GM23248 (cell line): ENCODE measurements at places on chromosomes 16 and 17. TPM values are rescaled to one million over a fixed set of nuclear protein-coding genes. Genes with fewer than 3 reads are reported as not detected.
A peak's percentile ranks its signal among the peaks of the same experiment; 100 is the strongest.

GRCh38 chr16:55502801-55503366 lies 6.0 kb upstream of the LPCAT2 start:
- peaks cover 50% of the 10 kb centered on the region for H3K4me1 ChIP-seq
- H3K27ac ChIP-seq, result peak overlapping the region; percentile 96
- no peak overlapping the region for H3K4me3 ChIP-seq
- no peaks in the 10 kb centered on the region for H3K27me3 ChIP-seq
- DNase-seq, result peak; percentile 40
- H3K36me3 ChIP-seq, result peaks cover 76% of the 10 kb centered on the region

The NLRC3 gene
- total RNA-seq, result not detected in 2 replicates

The NLRC5 gene
- total RNA-seq, result 17.1 and 23.8 TPM in 2 replicates

- H3K4me3 ChIP-seq, result no peak overlapping the region
- H3K4me1 ChIP-seq, result peaks cover 9% of the 10 kb centered on the region; the same call in 1 of the 2 replicates
- no peaks in the 10 kb centered on the region for H3K27me3 ChIP-seq
- no peak overlapping the region for H3K27ac ChIP-seq
Observed at GRCh38 chr17:27980043-27980442, 62.4 kb upstream of the NLK start.

The SLC35G6 gene
- total RNA-seq, result not detected in 2 replicates

The UBTF gene
- 61.1 and 62.3 TPM in 2 replicates for total RNA-seq

DNA sequence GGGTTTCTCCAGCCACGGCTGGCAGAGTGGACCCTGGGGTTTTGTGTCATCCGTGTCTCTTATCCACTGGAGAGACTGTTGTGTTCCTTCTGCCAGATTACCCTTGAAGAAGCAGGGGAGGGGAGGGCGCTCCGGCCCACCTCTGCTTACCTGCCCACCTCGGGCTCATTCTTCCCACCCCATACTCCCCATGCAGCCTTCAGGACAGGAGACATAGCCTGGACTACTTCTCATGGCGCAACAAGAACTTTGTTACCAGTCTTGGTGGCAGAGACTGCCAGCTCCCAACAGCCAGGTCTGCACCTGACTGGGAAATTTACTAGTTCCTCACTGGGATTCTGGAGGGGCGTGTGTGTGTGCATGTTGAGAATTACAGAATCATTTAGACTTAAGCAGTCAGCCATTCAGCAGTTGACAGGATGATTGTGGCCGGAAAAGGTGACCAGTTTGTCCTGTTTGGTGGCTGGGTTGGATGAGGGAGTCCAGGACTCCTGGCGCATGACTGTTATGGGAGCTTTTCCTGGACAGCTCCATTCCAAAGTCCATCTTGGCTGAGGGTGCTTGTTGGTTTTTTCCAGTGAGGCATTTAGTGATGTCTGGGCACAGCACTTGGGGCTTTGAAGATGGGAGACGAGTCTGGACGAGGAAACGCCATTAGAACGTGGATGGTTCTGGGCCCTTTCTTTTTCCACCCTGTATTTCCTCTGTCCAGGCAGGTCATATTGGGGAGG lies 8.7 kb downstream of the GSE1 start:
- H3K4me3 ChIP-seq, result no peak overlapping the region
- no peak overlapping the region for H3K27ac ChIP-seq
- no peaks in the 10 kb centered on the region for H3K4me1 ChIP-seq
- H3K27me3 ChIP-seq, result no peaks in the 10 kb centered on the region
- DNase-seq, result no peak

The KRTAP1-5 gene
- 49.2 and 64.1 TPM in 2 replicates for total RNA-seq

- H3K36me3 ChIP-seq, result no peaks in the 10 kb centered on the region
- no peak overlapping the region for H3K4me3 ChIP-seq
- no peaks in the 10 kb centered on the region for H3K27me3 ChIP-seq
- H3K4me1 ChIP-seq, result no peaks in the 10 kb centered on the region
Observed at GRCh38 chr16:28218109-28218508, 6.3 kb upstream of the XPO6 start.

DNA sequence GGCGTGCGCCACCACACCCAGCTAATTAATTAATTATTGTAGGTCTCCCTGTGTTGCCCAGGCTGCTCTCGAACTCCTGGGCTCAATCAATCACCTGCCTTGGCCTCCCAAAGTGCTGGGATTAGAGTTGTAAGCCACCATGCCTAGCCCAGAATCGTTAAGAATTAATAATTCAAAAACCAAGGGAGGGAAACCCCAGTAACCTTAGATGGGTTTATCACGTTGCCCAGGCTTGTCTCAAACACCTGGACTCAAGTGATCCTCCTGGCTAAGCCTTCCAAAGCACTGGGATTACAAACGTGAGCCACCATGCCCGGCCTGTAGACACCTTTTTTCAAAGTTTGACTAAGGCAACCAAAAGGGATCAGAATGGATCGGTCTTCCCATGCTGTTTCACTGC lies 21.6 kb downstream of the CD300LF start:
- H3K27me3 ChIP-seq, result peaks cover 16% of the 10 kb centered on the region; the same call in 1 of the 2 replicates
- no peak for DNase-seq
- no peaks in the 10 kb centered on the region for H3K36me3 ChIP-seq
- no peak overlapping the region for H3K27ac ChIP-seq

DNA sequence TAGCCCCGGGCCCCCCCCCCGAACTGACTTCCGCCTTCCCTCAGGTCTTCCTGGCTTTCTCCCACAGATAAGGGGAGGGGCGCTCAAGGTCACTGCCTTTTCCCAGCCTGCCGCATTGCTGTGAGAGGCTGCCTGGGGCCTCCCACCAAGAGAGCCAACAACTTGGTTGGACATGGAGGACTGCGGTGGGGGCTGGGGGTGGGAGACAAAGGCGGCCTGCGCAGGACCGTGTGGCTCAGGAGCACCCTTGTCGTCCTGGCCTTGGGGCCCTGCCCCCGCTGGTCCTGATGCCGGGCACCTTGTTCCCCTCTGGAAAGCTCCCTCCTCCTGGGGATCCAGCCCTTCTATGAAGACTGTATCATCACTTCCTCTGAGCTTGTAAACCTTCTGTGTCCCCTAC lies 105.6 kb upstream of the FOXF1 start:
- DNase-seq, result no peak
- H3K4me3 ChIP-seq, result no peak overlapping the region
- peaks cover 6% of the 10 kb centered on the region for H3K27me3 ChIP-seq
- no peak overlapping the region for H3K27ac ChIP-seq
- no peaks in the 10 kb centered on the region for H3K4me1 ChIP-seq
- H3K36me3 ChIP-seq, result no peaks in the 10 kb centered on the region

The TBC1D24 gene
- total RNA-seq, result 17.8 and 18.7 TPM in 2 replicates

- peaks cover 17% of the 10 kb centered on the region for H3K4me1 ChIP-seq
- H3K4me3 ChIP-seq, result no peak overlapping the region
- no peak overlapping the region for H3K27ac ChIP-seq
- H3K27me3 ChIP-seq, result peaks cover 64% of the 10 kb centered on the region
- H3K36me3 ChIP-seq, result no peaks in the 10 kb centered on the region
- DNase-seq, result no peak
Observed at GRCh38 chr17:34578016-34578415, 1.4 kb upstream of the TMEM132E start.

GRCh38 chr16:88939972-88940861 lies 36.8 kb downstream of the CBFA2T3 start:
- H3K27ac ChIP-seq, result no peak overlapping the region
- H3K4me3 ChIP-seq, result no peak overlapping the region
- H3K27me3 ChIP-seq, result peaks cover 65% of the 10 kb centered on the region

The SDK2 gene
- under 0.01 TPM in 1 of 2 replicates, not detected in the other for total RNA-seq

GRCh38 chr16:74249846-74250245 lies 46.8 kb upstream of the PSMD7 start:
- DNase-seq, result no peak
- no peak overlapping the region for H3K27ac ChIP-seq
- H3K36me3 ChIP-seq, result no peaks in the 10 kb centered on the region
- no peak overlapping the region for H3K4me3 ChIP-seq
- no peaks in the 10 kb centered on the region; the same call in 1 of the 2 replicates for H3K27me3 ChIP-seq

DNA sequence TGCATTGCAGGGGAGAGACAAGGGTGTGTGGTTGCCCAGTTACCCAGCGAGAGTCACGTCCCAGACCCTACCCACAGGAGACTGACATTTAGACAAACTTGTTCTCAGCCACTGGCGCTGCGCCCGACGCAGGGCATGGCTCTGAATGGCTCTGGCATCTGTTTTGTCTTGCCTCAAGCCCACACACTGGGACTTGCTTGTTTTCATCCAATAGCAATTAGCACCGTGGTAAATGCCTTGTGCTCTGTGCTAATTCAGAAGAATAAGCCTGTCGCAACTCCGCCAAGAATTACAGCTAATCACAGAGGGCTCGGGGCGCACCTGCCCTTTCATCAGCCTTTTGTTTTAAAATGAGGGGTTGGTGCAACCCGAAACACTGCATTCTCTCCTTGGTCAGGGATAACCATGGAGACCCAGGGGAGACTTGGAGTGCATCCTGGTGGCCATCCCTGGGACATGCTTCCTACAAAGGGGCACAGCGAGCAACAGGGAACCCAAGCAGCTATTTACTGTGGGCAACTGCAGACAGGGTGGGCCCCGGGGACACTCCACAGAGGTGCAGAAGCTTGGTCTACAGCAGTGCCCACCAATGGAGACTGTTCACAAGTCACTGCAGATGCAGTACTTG lies 220.6 kb upstream of the ZFHX3 start:
- no peaks in the 10 kb centered on the region for H3K36me3 ChIP-seq
- H3K4me1 ChIP-seq, result no peaks in the 10 kb centered on the region
- peak; percentile 30 for DNase-seq
- no peak overlapping the region for H3K27ac ChIP-seq
- no peak overlapping the region for H3K4me3 ChIP-seq

DNA sequence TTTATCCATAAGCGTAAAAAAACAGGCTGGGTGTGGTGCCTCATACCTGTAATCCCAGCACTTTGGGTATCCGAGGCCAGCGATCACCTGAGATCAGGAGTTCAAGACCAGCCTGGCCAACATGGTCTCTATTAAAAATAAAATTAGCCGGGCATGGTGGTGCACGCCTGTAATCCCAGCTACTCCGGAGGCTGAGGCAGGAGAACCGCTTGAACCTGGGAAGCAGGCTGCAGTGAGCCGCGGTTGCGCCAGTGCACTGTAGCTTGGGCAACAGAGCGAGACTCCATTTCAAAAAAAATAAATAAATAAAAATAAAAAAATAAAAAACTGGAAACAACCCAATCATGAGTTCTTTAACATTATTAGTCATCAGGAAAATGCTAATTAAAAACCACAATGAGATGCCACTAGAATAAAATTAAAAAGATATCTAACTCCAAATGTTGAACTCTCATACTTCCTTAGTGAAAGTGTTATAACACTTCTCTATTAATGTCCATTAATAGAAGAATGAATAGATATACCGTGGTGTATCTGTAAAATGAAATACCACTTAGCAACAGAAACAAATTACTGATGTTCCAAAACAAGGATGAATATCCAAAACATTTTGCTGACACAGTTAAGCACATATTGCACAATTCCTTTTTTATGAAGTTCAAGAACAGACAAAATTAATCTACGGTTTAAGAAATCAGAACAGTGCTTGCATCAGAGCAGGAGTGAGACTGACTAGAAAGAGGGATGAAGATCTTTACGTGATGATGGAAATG lies 13.1 kb downstream of the MPHOSPH6 start:
- H3K27me3 ChIP-seq, result no peaks in the 10 kb centered on the region
- peaks cover 13% of the 10 kb centered on the region for H3K4me1 ChIP-seq
- peak; percentile 70 for DNase-seq
- H3K36me3 ChIP-seq, result peaks cover 6% of the 10 kb centered on the region
- H3K27ac ChIP-seq, result peak overlapping the region; percentile 33
- no peak overlapping the region for H3K4me3 ChIP-seq

GRCh38 chr17:7652388-7653356 lies 1.9 kb downstream of the ATP1B2 start:
- H3K36me3 ChIP-seq, result no peaks in the 10 kb centered on the region
- no peaks in the 10 kb centered on the region; the same call in 1 of the 2 replicates for H3K4me1 ChIP-seq
- no peak overlapping the region for H3K4me3 ChIP-seq
- no peak overlapping the region for H3K27ac ChIP-seq
- H3K27me3 ChIP-seq, result peaks cover 42% of the 10 kb centered on the region

The PRSS21 gene
- not detected in 2 replicates for total RNA-seq
